ENCODE measurements at places on chromosomes 3 and 15.

DNA sequence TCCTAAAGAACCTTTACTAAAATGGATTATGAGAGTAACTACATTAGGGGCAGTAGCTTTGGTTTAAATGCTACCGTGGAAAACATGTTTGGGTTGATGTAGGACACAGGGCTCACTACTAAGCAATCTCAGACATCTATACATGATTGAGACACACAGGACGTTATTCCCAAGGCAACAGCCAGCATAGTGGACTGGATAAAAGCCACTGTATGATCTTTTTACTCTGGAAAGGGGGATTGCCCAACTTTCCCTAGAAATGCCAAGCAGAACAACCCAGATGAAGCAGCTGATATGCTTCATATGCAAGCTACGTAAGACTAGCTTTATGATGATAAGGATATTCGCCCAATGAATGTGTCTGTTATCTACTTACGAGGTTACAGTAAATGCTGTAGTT lies 144.6 kb downstream of the MYO9A start:
- no peak for DNase-seq

GRCh38 chr3:50602595-50603191 lies 8.9 kb downstream of the CISH start:
- DNase-seq: no peak

DNA sequence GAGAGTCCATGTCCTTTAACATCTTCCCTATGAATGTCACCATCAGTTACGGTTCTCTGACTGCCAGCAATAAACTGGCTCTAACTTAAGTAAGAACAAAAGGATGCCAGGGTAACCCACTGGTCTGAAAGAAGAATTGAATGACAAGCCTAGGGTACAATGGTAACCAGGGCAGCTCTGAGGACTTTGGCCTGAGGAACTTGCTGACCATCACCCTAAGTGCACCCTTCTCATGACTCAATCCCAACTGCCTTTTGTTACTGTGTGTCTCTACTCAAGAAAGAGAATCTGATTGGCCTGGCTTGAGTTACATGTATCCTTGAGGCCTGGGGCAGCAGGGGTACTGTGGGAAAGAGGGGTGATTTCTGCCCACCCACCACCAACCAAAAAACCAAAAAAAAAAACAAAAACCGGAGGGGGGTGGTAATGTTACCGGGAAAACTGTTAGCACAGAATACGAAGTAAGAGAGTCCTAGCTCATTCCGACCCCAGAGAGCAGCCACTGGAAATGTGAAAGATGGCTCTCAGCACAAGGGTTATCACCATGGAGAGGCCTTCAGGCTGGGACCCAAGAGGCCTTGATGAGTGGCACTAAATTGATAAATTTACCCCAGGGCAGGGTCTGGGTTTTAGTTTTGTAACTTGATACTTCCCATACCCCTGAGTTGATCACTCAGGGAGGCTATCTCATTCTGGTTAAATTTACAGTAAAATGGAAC lies 9.3 kb upstream of the SLC28A1 start:
- no peak for DNase-seq

DNA sequence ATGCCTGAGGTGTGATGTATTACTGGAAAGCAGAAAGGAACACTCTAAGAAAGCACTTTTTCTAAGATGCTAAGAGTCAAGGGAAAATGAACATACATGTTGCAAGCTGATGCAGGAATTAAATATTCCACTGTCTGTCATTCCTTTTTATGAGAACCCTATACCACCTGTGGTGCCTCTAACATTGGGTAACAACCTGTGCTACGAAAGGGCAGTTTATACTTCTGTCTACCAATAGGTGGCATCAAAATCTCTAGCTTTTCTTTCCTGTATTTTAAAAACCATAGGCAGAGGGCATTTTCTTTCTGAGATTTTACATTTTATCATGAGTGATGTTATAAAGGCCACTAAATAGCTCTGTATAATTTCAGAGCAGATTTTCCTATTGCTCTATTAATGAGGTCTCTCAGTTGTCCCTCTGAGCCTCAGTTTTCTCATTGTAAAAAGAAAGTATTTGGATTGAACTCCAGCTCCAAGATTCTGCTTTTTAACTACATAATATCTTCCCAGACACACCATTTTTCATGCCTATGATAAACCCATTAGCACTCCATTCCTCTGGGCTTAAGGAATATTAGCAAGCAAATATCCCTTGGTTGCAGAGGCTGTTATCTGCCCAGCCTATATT lies 3.5 kb upstream of the CPNE4 start:
- no peak for DNase-seq

DNA sequence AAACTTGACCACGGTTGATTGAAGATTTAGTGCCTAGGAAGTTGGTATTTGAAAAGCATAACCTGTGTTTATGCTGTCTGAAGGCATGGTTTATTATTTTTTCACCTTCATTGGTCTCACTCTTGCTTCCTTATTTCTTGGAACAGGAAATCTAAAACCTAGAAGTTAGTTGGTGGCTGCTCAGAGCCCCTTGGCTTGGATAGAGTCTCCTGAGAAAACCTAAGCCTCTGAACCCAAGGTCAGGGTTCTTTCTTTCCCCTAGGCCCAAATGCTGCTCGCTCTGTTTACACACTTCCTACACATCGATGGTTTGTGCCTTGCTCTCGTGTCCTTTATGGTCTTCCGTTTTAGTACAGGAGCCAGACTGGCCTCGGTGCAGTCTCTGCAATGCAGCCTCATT lies 82.2 kb downstream of the TRAK1 start:
- no peak for DNase-seq

DNA sequence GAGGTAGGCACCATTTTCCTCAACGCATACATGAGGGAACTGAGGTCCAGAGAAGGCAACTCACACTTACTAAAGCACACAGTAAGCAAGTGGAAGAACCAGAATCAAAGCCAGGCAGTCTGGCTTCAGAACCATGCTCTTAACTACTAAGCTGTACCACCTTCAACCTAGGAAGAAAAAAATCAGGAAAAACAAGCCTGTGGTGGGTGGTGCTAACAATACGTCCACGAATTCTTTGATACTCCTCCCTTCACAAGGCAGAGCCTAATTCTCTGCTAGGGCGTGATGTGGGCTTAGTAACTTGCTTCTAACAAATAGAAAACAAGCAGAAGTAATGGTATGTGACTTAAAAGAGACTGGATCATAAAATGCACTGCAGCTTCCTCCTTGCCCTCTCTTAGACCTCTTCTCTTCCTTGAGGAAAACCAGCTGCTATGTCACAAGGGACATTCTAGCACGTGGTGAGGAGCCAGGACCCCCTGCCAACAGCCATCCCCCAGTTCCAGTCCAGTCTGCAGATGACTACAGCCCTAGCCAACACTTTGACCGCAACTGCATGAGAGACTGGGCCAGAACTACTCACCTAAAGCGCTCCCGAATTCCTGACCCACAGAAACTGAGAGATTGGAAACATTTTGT lies 36.9 kb downstream of the HACD2 start:
- no peak for DNase-seq

DNA sequence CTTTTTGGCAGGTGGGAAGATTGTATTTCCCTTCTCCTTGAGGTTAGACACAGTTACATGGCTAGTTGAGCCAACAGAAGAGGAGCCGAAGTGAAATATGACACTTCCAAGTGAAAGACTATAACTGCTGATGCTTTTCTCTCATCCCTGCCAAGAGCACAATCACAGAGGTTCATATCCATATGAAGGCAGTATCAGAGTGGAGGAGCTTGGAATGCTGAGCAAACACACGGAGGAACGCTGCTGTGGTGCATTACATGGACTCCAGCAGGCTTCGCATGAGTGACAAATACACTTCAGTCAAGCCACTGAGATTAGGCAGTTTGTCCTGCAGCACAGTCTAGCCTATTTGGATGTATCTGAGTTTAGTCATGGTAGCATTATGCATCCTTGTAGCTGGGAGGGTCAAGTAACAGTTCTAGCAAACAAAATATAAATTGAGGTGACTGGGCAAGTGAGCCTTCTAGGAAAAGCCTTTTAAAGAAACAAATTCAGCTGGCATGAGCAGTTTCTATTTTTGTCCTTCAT lies 5.4 kb downstream of the IQCF6 start:
- no peak for DNase-seq

- no peak for DNase-seq
These were observed 52.4 kb downstream of the MCCC1 start for GRCh38 chr3:183046883-183047282.

DNA sequence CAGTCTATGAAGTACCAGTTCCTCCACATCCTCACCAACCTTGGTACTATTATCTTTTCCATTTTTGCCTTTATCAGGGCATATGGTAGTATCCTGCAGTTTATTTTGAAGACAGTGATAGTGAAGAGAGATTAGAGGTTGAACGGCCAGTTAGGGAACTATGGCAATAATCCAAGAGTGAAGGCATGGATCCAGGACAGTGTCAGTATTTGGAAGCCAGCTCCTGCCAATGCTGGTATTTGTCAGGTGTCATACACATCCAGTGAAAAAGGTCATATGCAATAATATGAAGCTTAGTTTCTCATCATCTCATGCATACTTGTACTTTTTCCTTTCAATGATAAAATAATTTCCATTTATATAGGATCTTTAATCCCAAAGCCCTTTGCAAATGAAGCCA lies 56.8 kb upstream of the KCNMB2 start:
- no peak for DNase-seq

DNA sequence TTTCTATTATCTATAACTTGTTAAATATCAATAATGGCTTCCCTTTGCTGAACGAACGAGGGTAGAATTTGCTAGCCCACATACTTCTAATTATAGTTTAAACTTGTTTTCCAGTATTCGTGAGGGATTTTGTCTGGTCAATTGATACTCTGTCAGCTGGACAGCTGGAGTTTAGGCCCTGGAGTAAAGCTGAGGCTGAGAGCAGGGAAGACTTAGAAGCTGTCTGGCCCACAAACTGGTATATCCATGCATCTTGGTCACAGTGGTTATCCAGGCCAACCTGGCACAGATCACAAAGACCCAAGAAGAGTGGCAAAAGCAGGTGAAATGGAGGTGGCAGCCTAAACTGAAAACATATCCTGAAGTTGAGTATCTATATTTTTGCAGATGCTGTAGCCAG lies 19.3 kb downstream of the ARHGAP31 start:
- DNase-seq: no peak

- DNase-seq: no peak
These were observed 11.6 kb downstream of the OXTR start for GRCh38 chr3:8757551-8758518.

DNA sequence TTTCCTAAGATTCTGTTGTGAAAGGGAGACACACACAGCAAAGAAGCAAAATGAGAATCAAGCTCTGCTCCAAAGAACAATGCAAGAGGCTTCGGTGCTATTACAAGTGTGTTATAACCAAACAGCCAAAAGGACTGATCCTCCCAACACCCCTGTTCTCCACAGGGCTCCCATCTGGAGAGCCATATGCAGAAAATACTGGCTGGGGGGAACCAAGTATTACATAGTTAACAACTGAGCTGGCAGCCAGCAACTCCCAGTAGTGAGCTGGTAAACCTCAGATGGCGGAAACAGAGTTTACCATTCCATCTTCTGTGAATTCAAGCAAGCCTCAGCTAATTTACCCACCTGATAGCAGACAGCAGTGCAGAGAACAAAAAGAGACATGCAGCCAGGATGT lies 156.4 kb downstream of the NTRK3 start:
- no peak for DNase-seq

GRCh38 chr15:59243622-59244021 lies 37.0 kb downstream of the LDHAL6B start:
- DNase-seq: no peak

DNA sequence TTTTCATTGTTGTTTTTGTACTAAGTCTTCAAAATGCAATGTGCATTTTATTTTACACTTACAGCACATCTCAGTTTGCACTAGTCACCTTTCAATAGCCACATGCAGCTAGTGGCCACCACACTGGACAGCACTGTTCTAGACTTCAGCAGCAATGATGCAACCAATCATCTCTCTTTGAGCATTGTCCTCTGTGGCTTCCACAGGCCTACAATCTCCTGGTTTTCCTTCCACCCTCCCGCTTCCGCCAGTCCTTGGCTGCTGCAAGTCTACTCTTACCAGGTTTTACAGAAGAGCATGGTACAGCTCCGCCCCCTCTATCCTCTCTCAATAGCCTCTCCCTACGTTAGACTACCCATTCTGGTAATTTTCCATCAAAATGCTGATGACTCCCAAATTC lies 25.1 kb upstream of the FSIP1 start:
- DNase-seq: no peak

All from CD4-positive, alpha-beta T cell treated with Interleukin-12 subunit alpha and Interleukin-12 subunit beta, for 1 hour (primary cell).